ENCODE measurements at places on chromosomes 4 and X.

DNA sequence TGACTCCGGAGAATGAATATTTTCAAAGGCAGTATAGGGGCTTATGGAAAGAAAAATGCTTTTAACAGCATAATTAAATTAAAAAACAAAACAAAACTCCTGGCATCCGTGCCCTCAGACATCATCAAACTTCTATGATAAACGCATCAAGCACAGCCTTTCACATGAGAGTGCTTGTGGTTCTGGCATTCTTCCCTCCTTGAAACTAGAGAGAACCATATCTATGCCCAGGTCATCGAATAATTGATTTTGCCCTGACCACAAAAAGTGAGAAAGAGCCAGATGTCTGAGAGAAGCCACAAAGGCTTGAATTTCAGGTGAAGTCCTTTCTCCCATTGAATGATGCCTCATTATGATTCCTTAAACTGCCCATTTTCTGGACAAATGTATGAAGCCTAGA, 286.8 kb downstream of the CBLL2 start:
- no peak for DNase-seq

GRCh38 chr4:83751336-83751949, 215.5 kb downstream of the GPAT3 start:
- no peak for DNase-seq

DNA sequence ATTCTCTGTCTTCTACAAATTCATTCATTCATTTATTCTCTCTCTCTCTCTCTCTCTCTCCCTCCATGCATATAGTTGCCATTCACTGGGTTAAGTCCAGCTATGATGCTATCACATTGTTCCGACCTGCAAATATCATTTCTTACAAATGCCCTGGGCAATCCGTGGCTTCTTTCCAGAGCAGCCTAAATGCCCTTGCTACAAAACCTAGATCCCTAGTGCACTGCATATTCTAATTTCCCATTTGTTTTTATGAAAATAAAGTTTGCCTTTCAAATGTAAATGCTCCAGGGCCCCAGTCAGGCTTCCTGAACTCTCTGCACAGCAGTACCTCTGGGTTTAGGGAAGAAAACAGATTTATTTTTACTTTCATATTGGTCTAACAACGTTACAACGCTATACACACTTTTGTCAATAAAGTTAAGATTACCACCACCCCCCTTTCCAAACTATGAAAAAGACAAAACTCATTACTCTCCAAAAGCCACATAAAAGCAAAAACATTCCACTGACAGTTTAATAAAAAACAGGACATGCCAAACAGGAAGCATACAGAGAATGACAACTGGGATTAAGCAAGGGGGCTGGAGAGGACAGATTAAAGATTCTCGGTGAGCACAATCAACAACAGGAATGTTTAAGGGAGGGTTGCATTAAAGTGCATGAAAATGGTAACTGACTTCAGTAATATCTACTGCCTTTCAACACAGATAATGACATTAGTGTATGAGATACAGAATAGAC, 104.3 kb downstream of the USP46 start:
- DNase-seq: no peak

DNA sequence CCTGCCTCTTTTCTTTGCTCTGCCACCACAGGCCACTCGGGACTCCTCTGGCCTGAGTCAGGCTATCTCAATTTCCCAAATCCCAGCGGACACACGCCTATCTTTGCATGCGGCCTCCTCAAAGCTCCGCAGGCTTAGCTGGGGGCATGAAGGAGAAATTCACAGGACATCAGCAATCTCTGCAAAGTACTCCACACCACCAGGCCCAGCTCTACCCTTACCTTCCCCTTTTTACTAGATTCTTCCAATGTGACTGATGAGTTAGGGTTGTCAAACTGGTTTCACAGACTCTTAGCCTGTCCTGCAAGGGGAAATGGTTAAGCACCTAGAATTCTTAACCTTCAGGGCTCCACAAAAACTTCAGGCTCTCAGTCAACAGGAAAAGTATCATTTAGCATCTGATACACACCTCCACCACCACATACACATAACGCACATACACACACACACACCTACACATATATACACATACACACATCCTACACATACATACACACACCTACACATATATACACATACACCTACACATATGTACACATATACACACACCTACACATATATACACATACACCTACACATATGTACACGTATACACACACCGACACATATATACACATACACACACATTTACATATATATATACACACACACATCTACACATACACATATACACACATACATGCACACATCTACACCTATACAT, 349.1 kb downstream of the ANK2 start:
- DNase-seq: no peak

- DNase-seq: no peak
Observed at GRCh38 chr4:105170711-105171110, 24.0 kb downstream of the TET2 start.

DNA sequence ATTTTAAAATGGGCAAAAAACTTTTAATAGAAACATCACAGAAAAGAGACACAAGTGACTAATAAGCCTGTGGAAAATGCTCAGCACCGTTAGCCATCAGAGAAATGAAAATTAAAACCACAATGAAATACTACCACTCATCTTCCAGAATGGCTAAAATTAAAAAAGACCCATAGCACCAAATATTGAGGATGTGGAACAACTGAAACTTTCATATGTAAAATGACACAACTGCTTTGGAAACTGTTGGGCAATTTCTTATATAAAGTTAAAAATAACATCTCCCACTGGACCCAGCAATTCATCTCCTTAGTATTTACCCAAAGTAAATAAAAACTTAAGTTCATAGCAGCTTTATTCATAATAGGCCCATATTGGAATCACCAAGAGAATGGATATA, 94.2 kb downstream of the TENM3 start:
- DNase-seq: no peak

- no peak for DNase-seq
Observed at GRCh38 chrX:16778545-16778944, 7.7 kb upstream of the TXLNG start.

- no peak for DNase-seq
Observed at GRCh38 chrX:147962476-147962875, 18.7 kb upstream of the FMR1NB start.

DNA sequence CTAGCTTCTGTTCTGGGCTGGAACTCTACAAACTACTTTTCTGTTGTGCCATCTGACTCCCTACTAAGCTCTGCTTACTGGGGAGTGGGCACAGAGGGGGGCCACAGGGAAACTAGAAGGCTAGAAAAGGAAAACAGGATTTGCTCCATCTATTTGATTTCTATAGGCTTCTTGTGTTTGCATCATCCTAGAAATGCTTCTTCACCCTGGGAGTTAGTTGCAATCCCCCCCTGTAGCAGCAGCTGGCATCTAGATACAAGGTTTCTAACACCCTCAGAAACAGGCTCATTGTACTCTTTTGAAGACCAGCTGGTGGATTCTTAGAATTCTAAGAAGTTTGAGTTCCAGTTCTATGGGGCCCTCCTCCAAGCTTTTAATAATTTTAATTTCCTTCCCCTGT, 213.4 kb downstream of the TMA16 start:
- DNase-seq: no peak

DNA sequence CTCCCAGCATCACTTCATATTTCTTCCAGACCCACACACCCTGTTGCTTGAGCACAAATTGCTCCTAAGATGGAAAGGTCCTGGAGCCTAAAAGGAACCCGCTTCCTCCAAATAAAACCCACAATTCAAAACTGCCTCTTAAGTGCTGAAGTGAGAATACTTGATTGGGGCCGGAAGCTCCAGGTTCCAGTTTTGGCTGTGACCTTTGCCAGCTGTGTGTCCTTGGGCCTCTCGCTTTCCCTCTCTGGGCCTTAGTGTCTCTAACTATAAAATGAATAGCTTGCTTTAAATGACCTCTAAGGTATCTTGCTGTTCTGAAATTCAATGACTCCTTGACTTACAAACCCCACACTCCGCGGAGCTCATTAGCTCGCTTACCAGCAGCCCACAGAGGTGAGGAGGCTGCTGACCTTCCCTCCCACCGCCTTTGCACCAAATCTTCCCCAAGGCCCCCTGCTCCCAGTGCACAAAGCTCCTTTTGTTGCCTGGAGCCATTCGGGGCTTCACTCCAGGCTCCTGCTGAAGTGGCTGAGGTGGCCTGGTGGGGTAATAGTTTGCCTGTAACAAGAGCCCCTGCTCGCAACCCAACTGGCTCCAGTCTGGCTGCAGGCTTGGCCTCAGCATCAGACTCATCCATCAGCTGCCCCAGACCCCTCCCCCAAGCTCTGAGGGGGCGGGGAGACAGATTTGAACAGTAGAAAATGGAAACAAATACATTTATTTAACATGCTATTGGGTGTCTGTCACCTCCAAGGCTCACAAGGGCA, 21.8 kb downstream of the STARD8 start:
- DNase-seq: no peak

- no peak for DNase-seq
Observed at GRCh38 chr4:174244441-174244840, 39.0 kb downstream of the FBXO8 start.

- no peak for DNase-seq
Observed at GRCh38 chr4:116702949-116703348, 382.4 kb downstream of the TRAM1L1 start.

DNA sequence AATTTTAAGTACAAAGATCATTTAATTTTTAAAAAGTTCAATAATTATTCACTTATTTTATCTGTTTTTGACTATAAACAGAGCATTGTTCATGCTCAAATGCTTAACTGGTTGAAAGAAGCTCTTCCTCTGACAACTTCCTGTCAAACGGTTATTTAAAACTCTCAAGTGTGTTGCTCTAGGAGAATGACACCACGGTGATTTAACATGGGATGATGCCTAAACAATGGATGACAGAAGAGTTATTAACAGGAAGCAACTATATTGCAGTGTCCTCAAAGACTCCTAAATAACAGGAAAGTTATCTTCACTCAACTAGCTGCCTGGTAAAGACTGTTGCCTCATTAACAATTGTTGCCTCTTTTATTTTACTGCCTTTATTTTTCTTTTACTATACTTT, 509.6 kb downstream of the PACRGL start:
- no peak for DNase-seq

DNA sequence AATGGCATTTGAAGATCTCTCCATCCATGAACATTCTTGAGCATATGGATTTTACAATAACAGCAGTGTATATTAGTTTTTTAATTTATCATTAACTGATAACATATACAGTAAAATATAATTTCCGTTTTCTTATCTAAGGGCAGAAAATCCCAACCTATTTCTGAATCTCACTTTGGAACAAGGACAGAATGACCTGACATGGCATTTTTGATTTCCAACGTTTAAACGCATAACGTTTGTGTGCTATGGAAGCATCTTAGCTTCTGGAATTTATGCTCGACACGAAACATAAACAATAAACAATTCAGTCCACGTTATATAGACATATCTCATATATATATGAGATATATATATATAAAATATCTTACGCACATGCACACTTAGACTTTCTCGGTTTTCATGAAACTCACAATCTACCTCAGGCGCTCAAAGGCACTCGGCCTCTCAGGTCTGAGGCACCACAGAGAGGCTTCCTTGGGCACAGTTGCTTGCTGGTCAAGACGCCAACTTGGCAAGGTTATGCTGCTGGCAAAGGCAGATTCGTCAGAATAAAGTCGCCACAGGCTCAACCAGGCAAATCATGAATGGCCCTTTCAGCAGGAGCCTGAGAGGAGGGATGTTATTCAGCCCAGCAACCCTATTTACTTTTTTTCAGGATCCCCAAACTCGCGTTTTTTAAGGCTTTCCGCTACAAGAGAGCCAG, 1.0 kb upstream of the UGT8 start:
- no peak for DNase-seq

- DNase-seq: no peak
Observed at GRCh38 chrX:65744965-65745364, 77.5 kb downstream of the MSN start.

- DNase-seq: no peak
Observed at GRCh38 chrX:6448003-6448402, 86.9 kb downstream of the VCX3A start.

GRCh38 chr4:105780176-105780575, 71.6 kb downstream of the GSTCD start:
- no peak for DNase-seq

DNA sequence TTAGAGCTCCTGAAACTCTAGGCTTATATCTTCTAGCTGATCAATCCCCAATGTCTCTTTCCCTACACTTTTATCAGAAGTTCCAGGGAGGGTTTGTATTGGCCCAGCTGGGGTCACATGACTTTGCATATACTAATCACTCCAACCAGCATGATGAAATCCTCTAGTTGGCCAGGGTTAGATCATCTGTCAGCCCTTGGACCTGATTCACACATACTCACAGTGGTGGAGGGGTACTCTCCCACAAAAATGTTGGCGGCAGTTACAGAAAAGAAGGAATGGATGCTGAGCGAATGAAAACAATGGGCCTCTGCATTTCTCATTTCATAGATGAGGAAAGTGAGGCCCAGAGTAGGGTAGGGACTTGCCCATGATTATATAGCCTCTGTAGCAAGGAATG, 151.1 kb downstream of the PJA1 start:
- no peak for DNase-seq

DNA sequence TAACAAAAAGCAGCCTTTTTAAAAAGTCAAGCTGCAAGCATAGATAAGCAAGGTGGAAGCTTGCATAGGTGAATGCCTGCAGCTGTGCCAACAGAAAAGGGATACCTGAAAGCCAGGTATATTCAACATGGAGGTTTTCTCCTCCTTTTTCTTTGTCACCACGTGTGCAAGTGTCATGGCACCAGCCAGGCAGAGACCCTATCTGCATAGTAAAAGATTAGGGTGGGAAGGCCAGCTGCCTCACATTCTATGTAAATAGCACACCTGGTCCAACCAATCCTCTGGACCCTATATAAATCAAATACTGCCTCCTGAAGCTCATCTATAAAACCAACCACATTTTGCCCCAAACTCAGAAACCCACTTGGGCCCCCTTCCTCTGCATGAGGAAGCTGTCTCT, 28.0 kb upstream of the PLK4 start:
- DNase-seq: no peak

GRCh38 chr4:162791226-162791625, 375.5 kb downstream of the NAF1 start:
- DNase-seq: no peak

DNA sequence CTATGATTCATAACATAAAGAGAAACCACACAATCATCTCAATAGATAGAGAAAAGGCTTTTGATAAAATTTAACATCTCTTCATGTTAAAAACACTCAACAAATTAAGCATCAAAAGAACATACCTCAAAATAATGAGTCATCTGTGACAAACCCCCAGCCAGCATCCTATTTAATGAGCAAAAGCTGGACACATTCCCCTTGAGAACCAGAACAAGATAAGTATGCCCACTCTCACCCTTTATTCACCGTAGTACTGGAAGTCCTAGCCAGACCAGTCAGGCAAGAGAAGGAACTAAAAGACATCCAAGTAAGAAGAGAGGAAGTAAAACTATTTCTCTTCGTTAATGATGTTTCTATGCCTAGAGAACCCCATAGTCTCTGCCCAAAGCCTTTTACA, 507.2 kb downstream of the PABPC4L start:
- DNase-seq: no peak
